Hair follicle dermal papilla cell (primary cell): ENCODE measurements at places on chromosomes 11 and 22. TPM values are rescaled to one million over a fixed set of nuclear protein-coding genes. Genes with fewer than 3 reads are reported as not detected.

The ARL2 gene
- 71.7 and 85.9 TPM in 2 replicates for total RNA-seq

The SULT4A1 gene
- total RNA-seq: 0.12 and 0.16 TPM in 2 replicates

The PPP1R14B gene
- total RNA-seq: 102 and 129 TPM in 2 replicates

The BIK gene
- total RNA-seq: not detected in 2 replicates

The SERHL2 gene
- 3.6 and 6.4 TPM in 2 replicates for total RNA-seq

The NCF4 gene
- total RNA-seq: not detected in 2 replicates

The GUCY1A2 gene
- 7.1 and 9.2 TPM in 2 replicates for total RNA-seq

The OR56A1 gene
- not detected in 2 replicates for total RNA-seq

The HYOU1 gene
- total RNA-seq: 110 and 138 TPM in 2 replicates

The APOA4 gene
- not detected in 2 replicates for total RNA-seq

The KBTBD3 gene
- total RNA-seq: 2.6 and 3.2 TPM in 2 replicates

The IFITM2 gene
- 34.5 and 57.3 TPM in 2 replicates for total RNA-seq

The PGA5 gene
- 0.16 and 0.61 TPM in 2 replicates for total RNA-seq

The RFPL1 gene
- not detected in 2 replicates for total RNA-seq

The NAALADL1 gene
- total RNA-seq: 34.1 and 35.2 TPM in 2 replicates

The OR8D1 gene
- total RNA-seq: not detected in 2 replicates

The FGF19 gene
- total RNA-seq: not detected in 2 replicates

The PKP3 gene
- total RNA-seq: 3.8 and 4.7 TPM in 2 replicates

The RNF215 gene
- total RNA-seq: 18.0 and 22.7 TPM in 2 replicates

The PATE4 gene
- not detected in 2 replicates for total RNA-seq

The CDC42EP1 gene
- 41.7 and 53.3 TPM in 2 replicates for total RNA-seq

The MFRP gene
- under 0.01 and 0.12 TPM in 2 replicates for total RNA-seq

The CREB3L1 gene
- total RNA-seq: 55.4 and 69.4 TPM in 2 replicates

The CTSW gene
- total RNA-seq: not detected in 2 replicates

The POU2F3 gene
- 0.12 and 0.16 TPM in 2 replicates for total RNA-seq

The PDE3B gene
- total RNA-seq: 1.7 and 3.6 TPM in 2 replicates

The CD3G gene
- total RNA-seq: not detected in 2 replicates
